Myometrial cell (primary cell): ENCODE measurements at places on chromosomes 16 and 17. TPM values are rescaled to one million over a fixed set of nuclear protein-coding genes. Genes with fewer than 3 reads are reported as not detected.

Gene NRN1L
- 0.89 TPM in 1 of 2 replicates, not detected in the other for total RNA-seq

Gene CACNG5
- not detected in 2 replicates for total RNA-seq

Gene AURKB
- total RNA-seq = 48.0 and 50.5 TPM in 2 replicates

Gene DPEP3
- not detected in 2 replicates for total RNA-seq
